ENCODE measurements at places on chromosomes 11 and 22.

GRCh38 chr11:69704508-69705253 is 859 bp upstream of the FGF19 start:
- DNase-seq: no peak

GRCh38 chr11:98036810-98037209 is 983.9 kb upstream of the CNTN5 start:
- no peak for DNase-seq

- DNase-seq: no peak
Measured at GRCh38 chr22:49853981-49854831, 562 bp downstream of the ZBED4 start.

DNA sequence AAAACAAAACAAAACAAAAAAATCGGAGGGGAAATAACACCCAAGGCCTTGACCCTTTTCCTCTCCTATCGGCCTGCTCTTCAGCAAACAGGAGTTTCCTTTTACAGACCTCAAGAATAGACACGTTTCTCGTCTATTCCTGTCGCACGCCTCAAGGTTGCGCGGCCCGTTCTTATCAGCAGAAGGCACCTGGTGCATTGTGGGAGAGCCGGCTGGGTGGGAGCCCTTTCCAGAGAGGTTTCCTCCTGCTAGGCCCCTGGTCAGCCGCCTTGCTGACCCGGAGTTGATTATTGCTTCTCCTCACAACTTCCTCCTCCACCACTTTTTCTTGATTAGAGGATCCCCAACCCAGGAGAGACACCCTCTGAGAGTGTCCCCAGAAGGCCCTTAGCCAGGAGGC is 497.3 kb downstream of the MIAT start:
- no peak for DNase-seq

DNA sequence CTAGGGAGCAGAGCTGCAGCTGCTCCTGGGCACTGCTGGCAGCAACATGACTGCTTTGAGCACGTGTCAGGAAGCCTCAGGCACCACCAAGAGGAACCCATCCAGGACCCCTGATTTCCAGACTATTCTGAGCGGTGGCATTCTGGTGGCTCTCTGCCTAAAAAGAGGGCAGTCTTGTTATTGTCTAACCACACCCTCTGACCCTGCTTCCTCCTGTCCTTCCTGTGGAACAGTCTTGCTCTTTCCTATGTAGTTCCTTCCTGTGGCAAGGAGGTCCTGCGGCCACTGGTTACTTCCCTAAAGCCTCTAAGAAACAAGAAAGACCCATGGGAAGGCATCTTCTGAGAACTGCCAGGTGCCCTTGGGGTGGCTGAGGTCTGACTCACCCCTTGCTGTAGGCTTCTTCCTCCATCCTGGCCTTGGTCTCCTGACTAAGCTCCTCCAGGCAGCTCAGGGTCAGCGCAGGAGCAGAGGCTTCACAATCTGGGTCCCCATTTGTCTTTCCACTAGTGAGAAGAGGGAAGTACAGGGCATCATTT is 13.1 kb upstream of the LYVE1 start:
- DNase-seq: no peak

DNA sequence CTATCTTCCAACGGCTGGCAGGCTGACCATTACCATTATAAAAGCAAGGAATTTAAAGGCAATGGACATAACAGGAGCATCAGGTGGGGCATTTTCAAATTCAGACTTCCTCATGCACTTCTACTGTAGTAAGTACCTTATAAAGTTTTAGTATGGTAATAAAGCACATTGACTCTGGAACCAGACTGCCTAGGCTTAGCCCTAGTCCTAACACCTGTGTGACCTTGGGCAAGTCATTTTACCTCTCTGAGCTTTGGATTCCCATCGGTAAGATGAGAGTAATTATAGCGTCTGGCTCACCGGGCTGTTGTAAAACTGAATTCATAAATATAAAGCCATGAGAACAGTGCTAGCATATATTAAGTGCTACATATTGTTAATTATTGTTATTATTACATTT is 69.2 kb upstream of the OLFML1 start:
- DNase-seq: no peak

- DNase-seq: no peak
Measured at GRCh38 chr11:34679681-34680080, 58.8 kb downstream of the EHF start.

- no peak for DNase-seq
Measured at GRCh38 chr11:61098778-61099177, 3.5 kb upstream of the CD5 start.

GRCh38 chr22:19718456-19719049 is 4.2 kb downstream of the SEPTIN5 start:
- DNase-seq: no peak

DNA sequence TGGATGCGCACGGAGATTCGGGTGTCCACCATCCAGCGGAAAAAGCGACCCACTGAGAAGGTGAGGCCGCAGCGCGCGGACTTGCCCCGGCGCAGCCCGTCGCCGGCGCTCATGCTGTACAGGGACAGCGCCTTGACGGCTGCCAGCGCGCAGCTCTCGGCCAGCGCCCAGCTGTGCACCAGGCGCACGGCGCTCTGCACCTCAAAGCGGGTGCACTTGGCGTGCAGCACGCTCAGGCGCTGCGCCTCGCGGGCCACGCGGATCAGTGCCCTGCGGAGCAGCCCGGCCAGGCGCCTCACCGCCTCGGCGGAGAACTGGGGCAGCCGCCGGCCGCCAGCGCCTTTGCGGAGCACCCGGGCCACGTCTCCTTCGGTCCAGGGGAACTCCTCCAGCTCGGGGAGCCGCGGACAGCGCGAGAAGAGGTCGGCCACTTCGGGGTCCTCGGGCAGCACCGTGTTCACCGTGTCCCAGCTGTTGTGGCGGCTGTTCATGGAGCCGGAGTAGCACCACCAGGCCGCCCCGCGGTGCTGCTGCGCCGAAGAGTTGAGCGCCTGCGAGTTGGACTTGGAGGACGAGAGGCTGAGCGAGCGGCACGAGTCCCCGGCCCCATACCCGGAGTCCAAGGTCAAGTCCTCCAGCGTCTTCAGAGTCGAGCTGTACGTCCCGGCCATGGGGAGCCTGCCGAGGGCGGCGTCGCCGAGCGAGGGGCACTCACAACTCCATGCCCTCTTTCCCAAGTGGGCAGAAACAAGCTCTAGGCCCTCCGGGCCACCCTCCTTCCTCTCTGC is 703 bp downstream of the ABTB2 start:
- DNase-seq: no peak

- no peak for DNase-seq
Measured at GRCh38 chr22:40560551-40560950, 76.0 kb downstream of the MRTFA start.

- DNase-seq: no peak
Measured at GRCh38 chr11:115238791-115239190, 265.4 kb downstream of the CADM1 start.

DNA sequence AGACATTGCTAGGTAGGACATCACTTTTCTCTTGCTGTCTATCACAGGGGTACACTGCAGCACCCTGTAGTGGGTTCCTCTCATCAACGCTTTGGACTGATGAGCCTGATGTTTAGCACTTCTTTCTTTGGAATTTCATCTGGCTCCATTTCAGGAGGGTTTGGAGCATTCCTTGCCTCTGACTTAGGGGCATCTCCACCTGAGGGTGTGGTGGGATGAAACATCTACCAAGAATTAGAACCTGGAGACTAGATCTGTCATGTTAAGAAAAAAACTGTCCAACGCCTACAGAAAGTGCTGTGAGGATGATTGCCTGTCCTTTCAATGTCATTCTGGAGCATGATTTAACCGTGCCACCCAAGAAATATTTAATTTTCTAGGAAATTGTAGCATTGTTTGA is 648.4 kb downstream of the ETS1 start:
- DNase-seq: no peak

- DNase-seq: no peak
Measured at GRCh38 chr22:50726643-50727340, 11.2 kb upstream of the ACR start.

DNA sequence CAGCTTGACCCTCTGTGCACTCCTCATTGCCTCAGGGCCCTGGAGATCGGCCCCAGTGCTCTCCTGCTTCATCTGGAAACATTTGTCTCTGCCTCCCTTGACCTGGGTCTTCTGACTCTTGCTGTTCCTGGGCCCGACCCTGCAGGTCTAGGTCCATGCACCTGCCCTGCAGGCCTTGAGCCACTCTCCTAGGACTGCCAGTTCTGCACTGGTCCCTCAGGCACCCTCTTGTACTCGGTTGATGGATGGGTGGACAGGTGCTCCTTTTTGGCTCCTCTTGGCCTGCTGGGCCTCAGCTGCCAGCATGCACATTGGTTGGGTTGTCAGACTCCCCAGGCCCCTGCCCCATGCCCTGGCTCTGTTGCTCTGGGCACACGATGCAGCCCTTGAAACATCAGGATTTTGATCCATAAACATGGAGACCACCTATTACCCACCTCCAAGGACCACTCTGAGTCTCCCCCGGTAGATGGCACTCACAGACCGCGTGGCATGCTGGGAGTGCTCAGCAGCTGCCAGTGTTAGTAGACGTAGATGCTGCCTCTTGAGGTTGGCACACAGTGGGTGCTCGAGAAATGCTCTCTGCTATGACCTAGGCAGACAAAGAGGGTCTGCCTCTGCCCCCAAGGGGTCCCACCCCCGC is 20.2 kb upstream of the ACR start:
- no peak for DNase-seq

- no peak for DNase-seq
Measured at GRCh38 chr22:35634015-35634414, 14.2 kb upstream of the APOL6 start.

DNA sequence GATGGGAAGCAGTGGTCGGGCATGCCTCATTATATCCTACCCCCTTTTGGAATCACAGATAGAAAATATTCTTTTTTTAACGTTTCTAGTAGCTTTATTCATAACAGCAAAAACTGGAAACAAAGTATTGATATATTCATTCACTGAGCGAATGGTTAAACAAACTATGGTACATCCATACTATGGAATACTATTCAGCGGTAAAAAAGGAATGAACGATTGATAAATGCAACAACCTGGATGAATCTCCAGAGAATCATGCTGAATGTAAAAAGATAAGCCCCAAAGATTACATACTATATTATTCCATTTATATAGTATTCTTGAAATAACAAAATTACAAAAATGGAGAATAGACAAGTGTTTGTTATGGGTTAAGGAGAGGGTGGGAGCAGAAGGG is 7.5 kb upstream of the SULT4A1 start:
- DNase-seq: no peak

DNA sequence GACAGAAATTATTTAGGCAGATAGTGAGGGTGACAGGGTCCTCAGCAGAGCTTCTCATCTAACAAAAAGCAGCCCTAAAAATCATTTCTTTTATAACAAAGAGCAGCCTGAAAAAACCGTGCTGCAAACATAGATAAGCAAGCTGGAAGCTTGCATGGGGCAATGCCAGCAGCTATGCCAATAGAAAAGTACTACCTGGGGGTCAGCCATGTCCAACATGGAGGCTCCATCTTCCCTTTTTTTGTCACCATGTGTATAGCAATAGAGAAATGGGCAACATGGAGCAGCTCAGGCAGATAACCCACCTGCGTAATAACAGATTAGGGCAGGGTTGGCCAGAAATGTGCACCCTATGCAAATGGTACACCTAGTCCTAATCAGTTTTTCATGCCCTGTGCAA is 57.4 kb upstream of the IGLL5 start:
- no peak for DNase-seq

DNA sequence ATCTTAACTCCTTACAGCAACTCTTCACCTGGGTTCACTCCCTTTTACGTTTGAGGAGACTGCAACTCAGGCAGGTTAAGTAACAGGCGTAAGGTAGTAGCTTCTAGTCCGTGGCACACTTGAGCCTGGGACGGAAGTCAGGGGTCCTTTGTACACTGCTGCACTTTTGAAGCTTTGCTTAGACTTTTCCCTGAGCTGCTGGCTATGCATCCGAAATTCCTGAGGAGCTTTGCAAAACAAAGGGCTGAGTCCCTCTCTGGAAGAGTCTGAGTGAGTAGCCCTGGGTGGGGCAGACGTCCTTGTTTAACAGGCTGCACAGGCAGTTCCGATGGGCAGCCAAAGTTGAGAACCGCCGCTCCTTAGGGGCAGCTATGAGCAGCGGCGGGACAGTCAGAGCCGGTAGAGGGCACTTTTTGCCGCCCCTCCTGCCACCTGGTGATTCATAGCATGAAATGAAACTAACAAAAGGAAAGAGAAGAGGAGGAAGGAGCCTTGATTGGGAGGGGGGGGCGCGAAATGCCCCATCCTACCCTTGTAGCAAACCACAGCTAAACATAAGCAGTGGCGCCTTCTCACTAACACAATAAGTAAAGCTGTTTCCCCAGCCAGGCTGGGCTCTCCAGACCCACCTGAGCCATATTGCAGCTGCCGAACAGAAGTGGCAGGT is 1.4 kb downstream of the TMEM109 start:
- peak; percentile 68 for DNase-seq

DNA sequence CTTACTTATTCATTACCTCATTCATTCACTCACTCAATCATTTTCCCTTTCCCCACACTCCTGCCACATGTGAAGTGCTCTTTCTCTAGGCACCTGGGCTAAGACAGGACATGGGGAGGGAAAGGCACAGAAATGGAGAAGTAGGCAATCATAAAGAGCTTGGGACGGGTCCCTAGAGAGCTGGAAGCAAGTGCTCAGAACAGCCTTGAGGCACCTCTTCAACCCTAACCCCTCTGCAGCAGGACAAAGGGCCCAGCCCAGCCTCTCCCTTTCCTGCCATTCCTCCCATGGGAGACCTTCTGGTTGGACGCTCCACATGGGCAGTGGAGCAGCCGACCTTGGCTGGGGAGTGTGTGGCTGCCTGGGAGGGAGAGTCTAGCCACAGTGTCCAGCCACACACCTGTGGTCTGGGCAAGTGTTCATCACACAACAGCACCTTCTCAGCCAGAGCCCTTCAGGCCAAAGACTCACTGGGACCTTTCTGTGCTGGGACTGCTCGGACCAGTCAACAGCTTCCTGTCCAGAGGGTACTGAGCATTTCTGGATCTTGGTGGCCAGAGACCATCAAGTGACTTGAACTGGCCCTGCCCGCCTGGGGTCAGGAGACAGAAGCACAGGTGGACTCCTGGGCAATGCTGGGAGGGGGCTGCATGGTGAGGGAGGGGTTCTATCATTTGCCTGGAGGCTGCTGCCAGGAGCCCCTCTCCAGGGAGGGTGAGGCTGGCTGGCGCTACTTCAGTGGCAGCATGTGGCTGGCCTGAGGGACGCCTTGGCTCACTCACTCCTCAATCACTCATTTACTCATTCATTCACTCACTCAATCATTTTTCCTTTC is 1.0 kb upstream of the MUC5AC start:
- no peak for DNase-seq

GRCh38 chr11:26620282-26621045 is 48.4 kb upstream of the MUC15 start:
- DNase-seq: no peak

DNA sequence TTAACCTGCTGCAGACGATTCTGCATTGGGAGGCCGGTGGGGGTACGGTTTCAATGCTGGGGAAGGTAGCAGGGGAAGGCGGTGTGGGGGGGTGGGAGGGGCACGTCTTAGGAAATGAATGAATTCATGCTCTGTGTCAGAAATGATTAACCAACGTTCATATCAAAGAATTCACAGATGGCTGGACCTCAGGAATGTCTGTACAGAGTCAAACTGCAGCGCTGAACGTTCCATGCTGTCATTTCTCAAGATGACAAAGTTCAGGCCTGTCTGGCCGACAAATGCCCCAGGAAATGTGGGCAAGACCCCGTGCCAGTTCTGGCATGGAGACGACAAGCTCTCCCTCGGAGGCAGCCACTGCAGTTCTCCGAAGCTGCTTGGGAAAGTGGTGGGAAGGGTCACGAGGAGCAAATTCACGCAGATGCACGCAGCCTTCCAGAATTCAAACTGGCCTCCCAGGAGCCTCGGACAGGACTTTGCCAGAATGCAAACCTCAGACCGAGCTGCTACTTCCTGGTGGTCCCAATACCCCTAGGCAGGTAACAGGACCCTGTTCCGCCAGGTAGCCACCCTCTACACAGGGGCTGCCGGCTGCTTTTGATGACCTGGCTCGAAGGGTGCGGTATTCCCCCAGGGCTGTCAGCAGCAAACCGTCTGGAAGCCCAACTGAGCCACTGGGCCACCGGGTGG is 81.5 kb downstream of the TRMU start:
- DNase-seq: no peak

All from GM12864 (cell line).